Dorsolateral prefrontal cortex (tissue), 122 donors: ENCODE measurements at places on chromosomes 5 and 9. TPM values are rescaled to one million over a fixed set of nuclear protein-coding genes. Genes with fewer than 3 reads are reported as not detected.

GRCh38 chr5:62778316-62779009 lies 199.8 kb downstream of the LRRC70 start:
- DNase-seq: no peak

DNA sequence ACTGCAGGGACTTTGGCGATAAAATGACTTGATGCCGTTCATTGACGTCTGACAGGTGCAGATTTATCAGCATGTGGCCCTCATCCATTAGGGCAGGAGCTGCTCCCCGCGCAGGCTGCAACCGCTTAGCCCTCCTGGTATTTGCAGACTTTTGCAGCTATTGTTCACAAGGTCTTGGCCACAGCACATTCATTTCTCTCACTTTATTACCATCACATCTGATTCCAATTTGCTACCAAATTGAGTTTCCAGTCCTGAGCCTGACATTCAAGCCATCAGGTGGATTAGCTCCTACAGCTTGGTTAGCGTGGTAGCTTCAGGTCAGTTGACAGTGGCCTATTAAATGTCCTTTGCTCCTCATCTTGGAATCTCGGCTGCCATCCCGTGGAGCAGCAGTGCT lies 299.2 kb downstream of the CD180 start:
- no peak for DNase-seq

DNA sequence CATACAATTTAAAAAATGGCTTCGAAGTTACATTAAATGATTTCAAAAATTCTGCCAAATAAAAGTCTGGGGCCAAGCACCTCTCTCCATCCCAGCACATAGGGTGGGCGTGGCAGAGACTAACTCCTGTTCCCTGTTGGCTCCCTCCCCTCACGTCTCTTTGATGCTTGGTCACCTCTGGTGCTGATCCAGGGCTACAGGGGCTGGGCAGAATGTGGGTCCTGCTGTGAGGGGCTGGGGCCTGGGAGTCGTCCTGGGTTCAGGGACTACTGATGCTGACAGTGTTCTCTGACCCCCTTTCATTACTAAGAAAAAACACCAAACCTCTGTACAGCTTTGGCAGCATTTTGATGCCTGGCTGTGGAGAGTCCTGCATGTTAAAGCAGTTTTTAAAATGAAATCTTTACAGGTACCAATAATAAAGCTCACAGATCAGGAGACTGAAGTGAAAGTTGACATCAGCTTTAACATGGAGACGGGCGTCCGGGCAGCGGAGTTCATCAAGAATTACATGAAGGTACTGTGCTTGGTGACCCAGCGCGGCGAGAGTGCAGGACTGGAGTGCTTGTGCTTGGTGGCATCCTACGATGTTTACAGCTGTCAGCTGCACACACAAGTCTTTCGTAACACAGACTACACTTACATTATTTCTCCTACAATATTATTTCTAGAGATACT lies 29.0 kb downstream of the TENT4A start:
- DNase-seq: no peak

DNA sequence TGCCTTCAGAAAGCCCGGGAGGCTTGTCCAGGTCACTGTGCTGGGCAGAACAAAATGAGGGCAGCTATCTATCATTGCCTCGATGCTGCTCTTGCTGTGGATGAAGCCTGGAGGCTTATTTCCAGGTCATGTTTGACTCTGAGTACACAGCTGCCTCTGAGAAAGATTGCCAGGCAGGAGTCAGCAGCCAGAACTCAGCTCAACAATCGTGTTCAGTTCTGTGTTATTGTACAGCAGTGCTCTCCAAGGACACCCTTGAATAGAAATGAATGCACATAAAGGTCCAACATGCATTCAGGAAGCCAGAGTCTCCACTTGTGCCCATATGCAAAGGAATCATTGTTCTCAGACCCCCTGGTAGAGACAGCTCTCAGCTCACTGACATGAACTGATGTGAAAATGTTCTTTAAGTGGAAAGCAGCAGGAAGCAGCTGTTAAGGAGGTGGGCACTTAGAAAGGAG lies 61.7 kb upstream of the ZFR start:
- DNase-seq: no peak

GRCh38 chr9:116928884-116929283 lies 241.8 kb downstream of the TRIM32 start:
- no peak for DNase-seq

GRCh38 chr5:73928476-73929070 lies 302.6 kb downstream of the ARHGEF28 start:
- no peak for DNase-seq

DNA sequence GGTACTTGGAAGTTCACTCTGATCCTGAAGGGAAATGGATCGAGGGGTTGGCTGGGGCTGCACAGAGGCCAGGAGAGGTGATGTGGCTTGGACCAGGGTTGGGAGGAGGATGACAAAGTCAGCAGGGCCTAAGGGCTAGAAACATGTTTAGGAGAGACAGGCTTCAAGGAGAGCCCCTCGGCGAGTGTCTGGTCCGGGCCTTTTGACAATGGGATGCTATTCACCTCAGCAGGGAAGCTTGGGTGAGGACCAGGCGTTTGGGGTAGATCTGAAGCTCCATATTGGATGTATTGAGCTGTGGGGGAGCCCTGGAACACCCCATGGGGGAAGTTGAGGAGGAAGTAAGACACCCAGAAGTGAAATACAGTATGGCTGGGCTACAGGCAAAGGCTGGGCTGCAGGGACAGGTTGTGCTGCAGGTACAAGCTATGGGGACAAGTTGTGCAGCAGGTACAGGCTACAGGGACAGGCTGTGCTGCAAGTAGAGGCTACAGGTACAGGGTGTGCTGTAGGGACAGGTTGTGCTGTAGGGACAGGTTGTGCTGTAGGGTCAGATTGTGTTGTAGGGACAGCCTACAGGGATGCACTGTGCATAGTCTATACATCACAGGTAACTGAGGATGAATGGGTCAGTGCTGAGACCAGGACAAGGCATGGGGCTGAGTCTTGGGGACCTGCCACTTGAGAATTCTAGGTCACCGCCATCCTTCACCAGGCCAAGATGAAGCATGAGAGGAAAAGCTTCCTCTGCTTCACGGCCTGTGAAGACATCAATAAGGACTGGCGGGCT lies 22.7 kb upstream of the FIBCD1 start:
- no peak for DNase-seq

GRCh38 chr5:172896465-172896864 lies 62.4 kb downstream of the ERGIC1 start:
- no peak for DNase-seq

DNA sequence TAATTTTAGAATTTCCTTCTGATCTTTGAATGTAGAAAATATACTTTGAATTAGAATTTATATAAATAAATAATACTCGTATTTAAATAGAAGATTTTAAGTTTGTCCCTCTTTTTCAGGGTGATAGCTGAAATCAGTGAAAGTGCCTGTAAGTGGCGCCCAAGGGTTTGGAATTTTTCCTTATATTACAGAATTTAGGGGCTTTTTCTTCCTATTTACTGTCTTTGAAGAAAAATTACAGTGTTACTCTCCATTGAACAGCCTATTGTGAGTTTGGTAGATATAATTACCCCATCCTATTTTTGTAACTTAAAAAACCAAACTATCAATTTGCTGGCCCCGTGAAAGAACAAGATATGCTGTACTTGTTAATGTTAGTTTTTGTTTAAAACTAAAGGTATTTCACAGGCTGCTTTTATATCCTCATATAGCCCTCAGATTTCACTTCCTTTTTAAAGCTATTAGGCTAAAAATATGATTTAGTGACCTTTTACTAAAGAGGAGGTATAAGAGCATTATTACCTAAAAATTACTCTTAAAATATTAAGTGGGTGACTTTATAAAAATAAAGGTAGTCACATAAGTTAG lies 3.2 kb downstream of the MAP3K1 start:
- DNase-seq: no peak

FBLL1 gene
- total RNA-seq: 16.4 TPM

NKD2 gene
- total RNA-seq: 11.2 TPM

PRKAA1 gene
- total RNA-seq: 74.8 TPM

IFNA2 gene
- not detected for total RNA-seq

IL9 gene
- not detected for total RNA-seq

CD274 gene
- 5.2 TPM for total RNA-seq
